ENCODE measurements at places on chromosomes 13 and 19.

- no peak for DNase-seq
Measured at GRCh38 chr13:40132249-40132648, 476.8 kb downstream of the COG6 start.

DNA sequence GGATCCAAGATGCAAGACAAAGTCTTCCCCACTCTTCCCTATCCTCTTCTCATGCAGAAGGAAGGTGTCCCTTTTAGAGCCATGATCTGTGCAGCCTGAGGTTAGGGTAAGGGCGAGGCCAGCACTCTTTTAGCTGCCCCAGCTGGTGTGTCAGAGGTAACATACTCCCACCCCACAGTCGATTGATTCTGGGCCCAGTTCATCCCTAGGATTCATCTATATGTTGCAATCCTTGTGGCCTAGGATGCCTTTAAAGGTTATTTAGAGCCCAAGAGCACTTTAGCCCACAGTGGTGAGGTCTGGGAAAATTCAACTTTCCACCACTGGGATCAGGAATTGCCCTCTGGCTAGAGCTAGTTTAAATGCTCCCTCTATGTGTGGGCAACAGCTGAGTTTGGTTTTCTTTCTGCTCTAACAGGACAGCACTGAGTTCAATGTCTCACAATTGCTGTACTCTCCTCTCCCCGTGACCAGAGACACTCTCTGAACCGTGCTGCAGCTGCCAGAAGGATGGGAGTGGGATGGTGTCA lies 201.3 kb upstream of the SERP2 start:
- no peak for DNase-seq

DNA sequence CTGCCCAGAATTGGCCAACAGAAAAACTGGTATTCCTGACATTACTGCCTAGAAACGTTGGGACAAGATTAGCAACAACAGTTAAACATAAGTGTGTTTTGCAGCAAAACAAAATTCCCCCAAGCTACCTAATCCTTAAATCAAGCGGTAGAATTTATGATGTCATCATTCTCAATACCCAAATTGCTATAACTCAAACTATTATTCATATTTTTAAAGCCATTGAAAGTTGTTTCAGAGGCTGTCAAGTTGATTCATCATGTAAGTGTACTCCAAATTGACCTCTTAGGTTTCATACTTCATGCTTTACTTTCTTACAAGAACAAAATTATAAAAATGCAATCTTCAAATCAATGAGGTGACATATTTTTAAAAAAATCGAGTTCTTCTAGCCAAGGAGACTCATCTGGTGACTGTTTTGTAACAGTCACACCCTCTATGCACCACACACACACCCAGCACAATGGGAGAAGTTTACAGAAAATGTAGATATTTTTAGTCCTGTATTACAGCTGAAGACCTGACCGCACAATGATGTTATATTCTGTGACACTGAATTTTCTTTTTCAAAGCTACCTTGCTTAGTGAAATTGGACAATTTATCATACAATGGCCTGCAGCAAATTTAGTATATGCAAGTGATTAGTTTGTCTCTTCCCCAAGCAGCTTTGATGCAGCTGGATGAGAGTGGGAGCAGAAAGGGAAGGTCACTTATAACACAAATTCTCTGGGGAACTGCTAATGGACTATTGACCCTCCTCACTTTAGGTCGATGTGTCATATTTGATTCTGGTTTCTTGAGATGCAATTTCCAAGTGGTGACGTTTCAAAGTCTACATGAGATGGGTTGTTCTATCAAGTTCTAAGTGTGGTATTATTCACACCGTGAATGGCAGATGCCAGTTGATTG lies 345.3 kb upstream of the OBI1 start:
- no peak for DNase-seq

DNA sequence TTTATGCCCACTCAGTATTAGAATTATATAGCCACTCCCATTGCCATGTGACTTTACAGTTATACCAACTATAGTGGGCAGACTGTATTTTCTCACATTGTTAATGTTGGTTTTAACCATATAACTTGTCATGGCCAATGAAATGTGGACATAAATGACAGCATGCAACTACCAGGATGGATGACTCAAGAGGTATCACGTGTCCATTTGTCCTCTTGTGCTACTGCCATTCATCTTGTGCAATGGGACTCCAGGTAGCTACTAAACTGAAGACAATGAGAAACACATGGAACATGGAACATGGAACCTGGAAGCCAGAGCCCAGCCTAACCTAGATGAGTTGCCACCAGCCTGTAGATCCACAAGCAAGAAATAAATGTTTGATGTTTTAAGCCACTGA lies 242.7 kb upstream of the IPO5 start:
- no peak for DNase-seq

- no peak for DNase-seq
Measured at GRCh38 chr19:41882568-41883462, at the start of gene ARHGEF1. Gene ARHGEF1 (plus strand): TSS chr19:41883184. CDS start chr19:41888083, 4,899 bp downstream.

- DNase-seq: no peak
Measured at GRCh38 chr13:107370015-107370785, 802.3 kb upstream of the ARGLU1 start.

All from NCI-H2081 treated with DMSO at 0.1 percent for 48 hours (cell line).